ENCODE measurements at places on chromosomes 13 and 19.

GRCh38 chr19:42563352-42564210 is 31.1 kb downstream of the CEACAM8 start:
- DNase-seq = no peak

DNA sequence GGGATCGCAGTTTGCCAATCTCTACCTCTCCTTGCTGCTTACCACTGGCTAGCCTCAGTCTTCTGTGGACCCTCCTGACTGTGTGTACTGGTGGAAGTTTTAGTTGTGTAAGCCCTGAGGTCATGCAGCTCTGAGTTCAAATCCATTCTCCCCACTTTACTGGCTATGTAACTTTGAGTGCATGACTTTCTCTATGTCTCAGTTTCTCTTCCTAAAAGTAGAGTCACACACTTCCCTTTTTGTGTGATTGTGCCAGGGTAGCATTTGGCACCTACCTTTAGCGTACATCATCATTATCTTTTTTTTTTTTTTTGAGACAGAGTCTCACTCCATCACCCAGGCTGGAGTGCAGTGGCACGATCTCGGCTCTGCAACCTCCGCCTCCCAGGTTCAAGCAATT is 70.3 kb downstream of the MAP4K1 start:
- DNase-seq = no peak

GRCh38 chr19:50341091-50341564 is 12.0 kb upstream of the KCNC3 start:
- DNase-seq = no peak

- no peak for DNase-seq
Observed at GRCh38 chr13:50156561-50157127, 141.4 kb downstream of the KCNRG start.

DNA sequence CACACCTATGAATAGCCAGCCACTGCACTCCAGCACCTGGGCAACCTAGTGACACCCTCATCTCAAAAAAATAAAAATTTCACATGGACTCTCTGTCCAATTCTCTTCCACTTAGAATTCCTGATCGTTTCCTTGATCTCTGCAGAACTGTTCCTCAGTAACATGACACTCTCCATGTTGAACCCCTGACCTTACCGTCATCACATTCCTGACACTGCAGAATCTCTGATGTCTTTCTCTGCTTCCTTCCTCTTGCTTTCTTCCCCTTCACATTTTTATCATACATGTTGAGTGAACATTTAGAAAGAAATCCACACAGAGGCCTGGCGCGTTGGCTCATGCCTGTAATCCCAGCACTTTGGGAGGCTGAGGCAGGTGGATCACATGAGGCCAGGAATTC is 15.0 kb downstream of the ZNF114 start:
- DNase-seq = no peak

- no peak for DNase-seq
Observed at GRCh38 chr13:49368688-49369087, 75.2 kb downstream of the CAB39L start.

DNA sequence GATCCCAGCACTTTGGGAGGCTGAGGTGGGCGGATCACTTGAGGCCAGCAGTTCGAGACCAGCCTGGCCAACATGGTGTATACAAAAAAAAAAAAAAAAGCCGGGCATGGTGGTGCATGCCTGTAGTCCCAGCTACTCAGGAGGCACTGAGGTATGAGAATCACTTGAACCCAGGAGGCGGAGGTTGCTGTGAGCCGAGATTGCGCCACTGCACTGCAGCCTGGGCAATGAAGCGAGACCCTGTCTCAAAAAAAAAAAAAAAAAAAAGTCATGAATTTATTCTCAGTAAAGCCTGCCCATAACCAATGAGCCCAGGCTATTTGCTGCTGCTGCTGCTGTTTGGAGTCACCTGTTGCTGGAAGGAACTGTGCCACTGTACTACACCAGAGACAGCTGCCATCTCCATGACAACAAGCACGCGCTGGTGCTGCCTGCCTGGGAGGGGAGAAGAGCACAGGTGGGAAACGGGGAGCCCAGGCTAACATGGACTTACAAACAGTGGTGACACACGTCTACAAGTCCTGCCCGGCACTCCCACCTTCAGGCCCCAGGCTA is 11.3 kb downstream of the ZFR2 start:
- DNase-seq = no peak

DNA sequence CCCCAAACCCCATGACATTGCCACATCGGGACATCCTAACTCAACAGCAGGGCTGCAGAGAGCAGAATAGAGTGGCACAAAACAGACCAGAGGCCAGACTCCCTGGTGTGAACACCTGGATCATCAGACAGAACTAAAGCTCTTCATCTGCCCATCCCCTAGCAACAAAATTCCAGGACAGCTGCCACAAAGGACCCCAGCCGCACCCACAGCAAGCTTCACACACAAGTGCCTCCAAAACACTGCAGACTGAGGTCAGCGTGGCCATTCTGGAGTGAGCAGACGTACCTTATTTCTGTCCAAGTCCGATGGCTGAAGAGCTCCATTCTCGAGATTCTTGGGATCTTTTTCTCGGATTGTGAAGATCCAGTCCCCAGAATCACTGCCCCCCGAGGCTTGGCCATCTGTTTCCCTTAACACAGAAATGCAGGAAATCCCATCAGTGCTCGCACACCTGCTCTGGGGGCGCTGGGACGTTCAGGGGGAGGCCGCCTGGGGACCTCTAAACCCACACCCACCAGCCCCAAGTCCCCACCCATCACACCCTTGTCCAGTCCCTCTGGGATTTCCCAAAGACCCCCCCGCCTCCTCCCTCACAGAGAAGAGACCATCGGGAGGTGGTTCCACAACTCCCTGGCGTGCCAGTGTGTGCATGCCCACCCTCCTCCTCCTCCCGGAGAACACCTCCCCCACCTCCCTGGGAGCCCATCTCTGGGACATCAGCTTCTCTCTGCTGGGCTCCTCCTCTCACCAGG is 115.2 kb downstream of the STK24 start:
- DNase-seq = no peak

- no peak for DNase-seq
Observed at GRCh38 chr13:75091718-75092117, 390.3 kb downstream of the TBC1D4 start.

DNA sequence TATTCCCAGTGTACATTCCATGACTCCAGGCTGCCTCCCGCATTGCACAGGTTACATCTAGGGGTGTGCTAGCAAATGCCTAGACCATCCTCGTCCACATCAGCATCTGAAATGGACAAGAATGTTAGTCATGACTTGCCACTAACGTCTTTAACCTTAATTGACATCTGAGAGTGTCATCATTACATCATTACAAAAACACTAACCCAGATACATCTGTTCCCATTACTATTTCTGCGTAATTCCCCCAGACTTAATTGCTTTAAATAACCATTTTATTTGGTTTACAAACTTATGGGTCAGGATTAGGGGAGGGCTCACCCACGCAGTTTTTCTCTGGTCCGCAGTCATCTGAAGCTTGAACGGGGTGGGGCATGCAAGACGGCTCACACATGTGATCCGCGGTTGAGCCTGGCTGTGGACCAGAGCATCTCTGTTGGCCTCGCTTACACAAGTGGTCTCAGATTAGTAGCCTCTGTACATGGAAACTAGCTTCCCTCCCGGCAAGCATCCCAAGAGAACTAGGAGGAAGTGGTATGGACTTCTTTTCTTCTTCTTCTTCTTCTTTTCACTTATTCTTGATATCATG is 15.9 kb downstream of the KL start:
- DNase-seq = no peak

- peak; percentile 76 for DNase-seq
Observed at GRCh38 chr19:38851622-38852230, 1.9 kb upstream of the HNRNPL start.

DNA sequence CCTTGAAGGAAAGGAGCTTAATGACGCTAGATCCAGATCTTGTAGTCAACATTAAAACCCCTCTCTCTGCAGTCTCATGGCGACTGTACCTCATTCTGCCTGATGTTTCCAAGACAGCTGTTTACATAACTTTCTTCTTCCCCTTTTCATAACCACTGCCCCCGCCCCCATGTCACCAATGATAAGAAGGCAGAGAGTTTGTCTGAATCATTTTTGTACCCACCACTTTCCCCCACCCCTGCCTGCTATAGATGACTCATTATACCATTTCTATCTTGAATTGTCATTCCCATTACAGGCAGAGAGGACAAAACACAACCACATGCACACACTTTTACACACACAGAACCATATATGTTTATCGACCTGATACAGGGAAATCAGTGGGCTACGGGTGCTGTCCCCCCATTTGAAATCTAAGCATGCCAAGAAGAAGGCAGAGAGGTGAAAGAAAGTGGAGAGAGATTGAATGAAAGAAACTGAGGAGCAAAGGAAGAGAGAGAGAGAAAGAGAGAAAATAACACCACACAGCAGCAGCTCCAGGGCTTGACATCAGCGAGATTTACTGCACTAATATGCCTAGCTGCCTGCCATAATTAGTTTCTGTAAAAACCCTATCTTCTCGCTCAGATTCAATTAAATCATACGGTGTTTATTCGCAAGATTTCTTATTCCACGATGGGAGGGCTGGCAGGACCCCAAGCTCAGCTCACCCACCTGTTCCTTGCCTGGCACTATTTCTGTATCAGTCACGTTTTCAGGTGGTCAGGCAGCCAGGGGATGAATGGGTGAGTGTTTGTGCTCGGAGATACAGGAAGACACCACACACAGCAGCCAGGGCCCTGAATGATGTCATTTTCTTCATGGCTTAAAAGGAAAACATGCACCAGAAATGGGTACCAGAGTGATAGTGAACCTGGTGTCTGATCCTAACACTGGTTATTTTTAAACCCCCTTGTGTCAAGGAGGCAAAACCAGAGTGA is 114.3 kb upstream of the SERP2 start:
- DNase-seq = peak; percentile 76

- no peak for DNase-seq
Observed at GRCh38 chr19:36051236-36051635, 2.8 kb downstream of the THAP8 start.

GRCh38 chr19:28705008-28705407 is 507.9 kb downstream of the UQCRFS1 start:
- DNase-seq = no peak

GRCh38 chr13:61013796-61014195 is 401.9 kb downstream of the PCDH20 start:
- DNase-seq = no peak

DNA sequence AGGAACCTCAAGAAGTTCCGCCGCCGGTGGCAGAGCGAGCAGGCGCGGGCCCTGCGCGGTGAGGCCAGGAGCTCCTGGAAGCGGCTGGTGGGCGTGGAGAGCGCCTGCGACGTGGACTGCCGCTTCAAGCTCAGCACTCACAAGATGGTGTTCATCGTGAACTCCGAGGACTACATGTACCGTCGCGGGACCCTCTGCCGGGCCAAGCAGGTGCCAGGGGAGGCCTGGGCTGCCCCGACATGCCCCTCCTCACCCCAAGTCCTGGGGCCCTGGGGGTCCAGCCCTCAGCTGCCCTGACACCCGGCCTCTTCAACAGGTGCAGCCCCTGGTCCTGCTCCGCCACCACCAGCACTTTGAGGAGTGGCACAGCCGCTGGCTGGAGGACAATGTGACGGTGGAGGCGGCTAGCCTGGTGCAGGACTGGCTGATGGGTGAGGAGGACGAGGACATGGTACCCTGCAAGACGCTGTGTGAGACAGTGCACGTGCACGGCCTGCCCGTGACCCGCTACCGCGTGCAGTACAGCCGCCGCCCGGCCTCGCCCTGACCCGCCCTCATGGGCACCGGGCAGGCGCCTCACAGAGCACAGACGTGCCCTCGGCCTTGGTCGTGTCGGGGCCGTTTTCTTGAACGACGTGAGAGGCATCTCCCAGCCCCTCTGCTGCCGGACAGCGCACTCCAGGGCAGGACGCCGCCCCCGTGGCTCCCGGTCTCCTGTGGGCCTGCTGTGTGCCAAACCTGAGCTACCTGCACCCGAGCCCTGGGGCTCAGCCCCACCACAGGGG is 10.4 kb upstream of the F2RL3 start:
- no peak for DNase-seq

GRCh38 chr19:48975947-48976847 is 11.1 kb downstream of the FTL start:
- DNase-seq = no peak

DNA sequence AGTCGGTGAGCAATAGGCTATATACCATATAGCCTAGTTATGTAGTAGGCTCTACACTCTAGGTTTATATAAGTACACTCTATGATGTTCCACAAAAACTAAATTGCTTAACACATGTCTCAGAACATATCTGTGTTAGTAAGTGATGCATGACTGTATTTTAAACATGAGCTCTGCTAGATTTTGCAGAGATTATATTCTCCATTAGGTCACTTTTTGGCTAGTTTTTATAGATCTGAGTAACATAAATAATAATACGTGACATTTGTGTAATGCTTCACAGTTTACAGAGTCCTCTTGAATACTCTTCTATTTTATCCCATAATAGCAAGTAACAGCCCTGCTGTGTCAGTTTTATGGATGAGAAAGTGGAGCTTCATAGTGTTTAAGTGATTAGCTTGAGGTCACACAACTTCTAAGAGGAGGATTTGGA is 47.8 kb downstream of the NDFIP2 start:
- no peak for DNase-seq

- no peak for DNase-seq
Observed at GRCh38 chr19:17347361-17347760, 10.0 kb downstream of the GTPBP3 start.

- no peak for DNase-seq
Observed at GRCh38 chr13:32535115-32535514, 3.5 kb downstream of the N4BP2L2 start.

- no peak for DNase-seq
Observed at GRCh38 chr13:25292301-25292700, 5.0 kb upstream of the MTMR6 start.

DNA sequence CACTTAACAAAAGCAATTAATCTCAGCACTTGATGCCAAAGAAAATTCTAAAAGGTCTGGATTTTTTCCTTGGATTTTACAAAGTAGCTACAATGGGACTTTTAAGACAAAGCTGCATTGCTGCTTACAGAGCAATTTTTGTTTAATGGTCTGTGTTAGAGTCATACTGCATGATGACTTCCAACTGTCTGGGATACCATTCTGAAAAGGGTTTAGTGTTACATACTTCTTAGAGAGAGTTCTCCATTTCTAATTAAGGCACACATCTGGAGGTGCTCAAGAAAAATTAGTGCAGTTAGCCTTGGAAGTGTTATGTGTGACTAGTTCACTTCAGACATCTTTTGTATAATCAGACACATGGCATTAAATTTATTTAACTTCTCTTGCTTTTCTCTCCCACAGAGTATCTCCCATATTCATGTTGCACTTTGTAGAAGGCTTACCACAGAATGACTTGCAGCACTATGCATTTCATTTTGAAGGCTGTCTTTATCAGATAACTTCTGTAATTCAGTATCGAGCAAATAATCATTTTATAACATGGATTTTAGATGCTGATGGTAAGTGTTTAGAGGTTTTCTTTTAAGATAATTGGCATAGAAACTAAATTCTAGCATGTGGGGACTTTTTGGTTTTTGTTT is 35.1 kb downstream of the USPL1 start:
- no peak for DNase-seq
